ENCODE measurements at places on chromosomes 5 and 9.

DNA sequence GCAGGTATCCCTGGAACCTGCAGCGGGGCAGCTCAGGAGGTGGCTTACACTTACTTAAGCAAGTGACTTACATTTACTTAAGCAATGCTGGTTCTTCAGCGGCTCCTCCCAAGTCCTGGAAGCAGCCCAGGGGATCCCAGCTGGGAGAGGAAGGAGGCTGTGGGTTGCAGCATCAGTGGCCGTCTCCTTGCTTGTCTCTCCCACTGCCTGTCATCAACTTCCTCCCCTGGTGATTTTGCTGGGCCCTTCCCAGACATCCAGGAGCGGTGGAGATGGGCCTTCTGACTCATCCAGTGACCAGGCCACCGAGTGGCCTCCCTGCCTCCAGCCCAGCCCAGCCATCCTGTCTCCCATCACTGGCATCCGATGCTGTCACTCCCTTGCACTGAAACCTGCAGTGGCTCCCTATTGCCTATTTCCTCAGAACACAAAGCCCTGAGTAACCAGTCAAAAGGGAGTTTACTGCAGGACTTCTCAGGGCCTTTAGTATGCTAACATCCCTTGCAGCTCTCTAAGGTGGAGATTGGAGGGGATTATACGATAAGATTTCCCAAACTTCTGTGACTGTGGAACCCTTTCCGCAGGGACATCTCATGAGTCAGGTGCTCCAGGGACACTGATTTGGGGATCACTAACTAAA lies 155.9 kb upstream of the PHYKPL start:
- no peak for DNase-seq

DNA sequence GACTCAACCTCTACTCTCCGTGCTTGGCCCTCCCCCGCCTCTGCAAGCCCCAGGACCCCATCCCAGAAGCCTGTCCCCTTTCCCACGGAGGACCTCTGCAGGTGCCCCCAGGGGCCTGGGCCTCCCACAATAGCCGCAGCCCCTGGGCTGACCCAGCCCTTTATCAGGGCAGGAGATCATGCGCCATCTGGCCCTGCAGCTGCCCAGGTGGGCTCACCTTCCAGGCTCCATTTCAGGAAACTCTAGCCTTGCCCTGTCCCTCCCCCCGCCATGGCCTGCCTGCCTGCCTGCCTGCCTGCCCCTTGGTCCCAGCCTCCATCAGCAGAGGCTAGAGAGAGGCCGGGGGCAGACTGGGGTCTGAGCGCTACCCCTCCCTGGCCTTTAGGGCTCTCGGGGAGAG lies 48.7 kb downstream of the ASS1 start:
- DNase-seq, result no peak

DNA sequence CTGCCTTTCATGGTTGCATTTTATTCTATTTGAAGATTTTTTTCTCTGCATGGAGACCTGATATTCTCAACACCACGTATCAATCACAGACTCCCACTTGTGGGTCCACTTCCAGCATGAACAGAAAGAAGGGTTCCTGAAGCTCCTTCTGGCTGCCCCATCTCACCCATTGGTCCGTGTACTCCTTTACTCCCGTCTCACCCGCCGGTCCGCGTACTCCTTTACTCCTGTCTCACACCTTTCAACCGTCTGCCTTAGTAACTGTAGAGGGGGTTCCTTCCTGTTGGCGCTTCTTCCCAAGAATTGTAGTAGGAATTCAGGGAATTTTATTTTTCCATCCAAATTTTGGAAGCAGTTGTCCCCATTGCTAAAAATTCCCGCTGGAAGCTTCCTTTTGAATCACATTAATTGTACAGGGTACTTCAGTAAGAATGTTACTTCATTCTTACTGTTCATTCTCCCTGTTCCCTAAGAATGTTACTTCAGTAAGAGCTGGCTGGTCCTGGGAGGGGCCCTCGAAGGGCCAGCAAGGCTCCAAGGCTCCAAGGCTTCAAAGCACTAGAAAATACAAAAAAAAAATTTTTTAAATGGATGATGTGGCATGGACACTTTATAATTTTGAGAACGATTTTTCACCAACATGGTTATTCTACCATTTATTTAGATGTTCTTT lies 3.9 kb upstream of the LPCAT1 start:
- DNase-seq, result no peak

- DNase-seq, result no peak
Measured at GRCh38 chr5:68673106-68673822, 420.6 kb upstream of the SLC30A5 start.

DNA sequence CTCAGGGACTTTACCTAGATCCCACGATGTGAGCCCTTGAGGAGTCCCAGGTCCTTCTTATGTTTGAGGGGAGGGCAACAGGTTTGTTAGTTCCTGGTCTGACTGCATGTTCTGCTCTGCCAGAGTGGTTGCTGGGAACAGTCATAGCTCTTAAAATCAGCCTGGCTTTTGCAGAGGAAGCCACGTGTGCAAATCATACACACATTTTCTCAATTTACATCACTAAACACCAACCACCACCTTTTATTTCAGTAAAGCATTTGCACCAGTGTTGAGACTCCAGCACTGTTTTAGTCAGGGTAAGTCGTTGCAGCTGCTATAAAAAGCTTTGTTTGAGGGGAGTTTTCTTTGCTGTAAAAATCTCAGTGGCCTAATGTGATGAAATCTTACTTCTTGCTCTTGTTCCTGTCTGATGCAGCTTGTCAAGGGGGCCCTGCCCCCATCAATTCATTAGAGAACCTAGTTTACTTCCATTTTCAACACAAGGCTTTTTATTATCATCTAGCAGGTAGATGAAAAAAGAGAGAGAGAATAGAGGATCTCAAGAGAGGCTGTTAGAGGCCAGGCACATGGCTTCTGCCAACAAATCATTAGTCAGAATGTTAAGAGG lies 70.3 kb upstream of the VCAN start:
- no peak for DNase-seq

- no peak for DNase-seq
Measured at GRCh38 chr5:53253421-53253871, 143.9 kb upstream of the MOCS2 start.

All from CD4-positive, alpha-beta T cell treated with Interleukin-6 for 4 hours (primary cell).